HT1080 (cell line): ENCODE measurements at places on chromosomes 2 and 18.

- no peak for DNase-seq
These were observed 34.0 kb downstream of the SCN2A start for GRCh38 chr2:165273176-165273575.

DNA sequence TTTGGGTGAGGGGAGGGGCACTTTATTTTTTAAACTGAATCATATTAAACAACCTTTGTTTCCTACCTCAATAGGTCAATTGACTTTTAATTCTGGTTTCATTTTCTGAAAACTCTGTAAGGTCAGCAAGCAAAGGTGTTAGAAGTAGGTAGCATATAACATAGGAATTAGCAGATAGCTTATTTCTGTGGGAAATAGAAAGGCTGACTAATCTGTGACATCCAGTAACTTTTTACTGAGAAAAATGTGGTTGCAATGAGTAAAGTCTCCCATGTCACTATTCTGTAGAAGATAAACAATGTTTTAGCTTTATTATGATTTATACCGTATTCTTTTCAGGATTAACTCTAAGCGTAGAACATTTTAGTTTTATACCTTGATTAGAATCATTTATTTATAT is 240.4 kb downstream of the PLCL1 start:
- DNase-seq: no peak

DNA sequence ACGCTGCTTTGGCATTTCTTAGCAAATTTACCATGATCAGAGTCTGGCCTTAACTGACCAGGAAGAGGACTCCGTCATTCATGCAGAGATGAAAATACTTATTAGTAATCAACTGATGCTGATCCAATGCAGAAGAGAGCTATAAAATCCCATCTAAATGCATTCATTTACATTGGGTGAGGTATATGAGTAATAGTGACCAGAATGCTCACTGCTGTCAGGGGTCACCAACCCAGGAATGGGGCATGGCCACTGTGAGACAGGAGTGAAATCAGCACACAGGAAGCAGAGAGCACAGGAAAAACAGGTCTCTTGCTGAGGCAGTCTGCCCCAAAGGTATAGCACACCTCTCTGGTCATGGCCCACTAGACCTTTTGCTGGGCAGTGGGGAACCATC is 68.1 kb upstream of the TMEM247 start:
- DNase-seq: no peak

DNA sequence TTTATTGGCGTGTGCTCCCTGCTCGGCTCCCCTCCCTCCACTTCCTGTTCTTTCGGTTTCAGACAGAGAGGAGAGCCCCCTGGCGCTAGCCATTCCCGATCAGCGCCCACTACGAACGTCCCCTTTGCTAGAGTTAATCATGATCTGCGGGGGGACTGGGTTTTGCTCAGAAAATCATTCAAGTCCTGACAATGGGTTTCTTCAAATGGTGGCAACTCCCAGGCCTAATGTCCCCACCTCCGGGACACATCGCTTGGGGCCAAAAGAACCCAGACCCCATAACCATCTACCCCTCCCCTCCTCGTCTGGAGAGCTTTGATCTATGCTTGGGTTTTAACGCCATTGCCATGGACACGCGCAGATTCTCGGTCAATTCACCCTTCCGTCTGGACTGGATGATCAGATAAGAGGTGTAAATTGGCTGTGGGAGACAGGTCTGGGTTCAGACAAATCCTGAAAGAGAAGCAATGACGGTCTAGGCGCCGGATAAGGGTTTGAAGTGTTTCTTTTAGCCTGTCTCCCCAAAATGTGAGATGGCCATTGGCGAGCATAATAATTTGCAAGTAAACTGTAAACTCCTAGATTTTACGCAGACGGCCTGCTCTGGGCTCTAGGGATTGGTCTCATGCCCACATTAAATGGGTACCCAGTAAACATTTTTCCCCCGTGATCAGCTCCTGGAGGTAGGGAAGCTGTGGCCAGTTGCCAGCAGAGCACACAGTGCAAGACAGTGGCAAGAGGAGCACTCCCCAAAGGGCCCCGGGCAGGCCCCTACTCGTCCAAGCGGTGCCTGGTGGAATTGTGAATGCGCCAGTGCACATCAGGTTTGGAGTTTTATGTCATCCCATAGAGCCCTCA is 4.7 kb downstream of the NRP2 start:
- DNase-seq: no peak

- DNase-seq: no peak
These were observed 779 bp downstream of the MALL start for GRCh38 chr2:110114831-110115255.

DNA sequence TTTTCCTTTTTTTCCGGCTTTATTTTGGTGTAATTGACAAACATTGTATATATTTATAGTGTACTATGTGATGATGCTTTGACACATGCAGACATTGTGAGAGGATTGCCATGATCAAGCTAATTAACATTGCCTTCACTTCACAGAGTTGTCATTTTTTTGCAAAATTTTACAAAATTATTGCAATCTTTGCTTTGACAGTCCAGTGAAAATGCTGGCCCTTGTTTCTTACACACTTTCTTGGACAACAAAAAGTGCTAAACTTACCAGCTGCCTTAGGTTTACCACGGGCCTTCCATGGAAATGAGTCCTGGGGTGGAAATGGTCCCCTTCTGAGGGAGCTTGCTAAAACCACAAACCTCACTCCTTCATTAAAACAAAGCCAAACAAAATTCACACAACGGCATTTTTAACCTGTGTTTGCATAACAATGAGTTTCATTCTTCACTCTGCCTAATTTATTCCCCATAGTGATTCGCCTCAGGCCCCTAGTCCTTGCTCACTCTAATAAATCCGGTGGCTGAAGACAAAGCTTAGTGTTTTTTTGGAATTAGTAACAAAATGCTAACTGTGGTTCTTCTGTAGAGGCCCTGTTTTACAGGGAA is 32.2 kb downstream of the LINC00305 start:
- no peak for DNase-seq

DNA sequence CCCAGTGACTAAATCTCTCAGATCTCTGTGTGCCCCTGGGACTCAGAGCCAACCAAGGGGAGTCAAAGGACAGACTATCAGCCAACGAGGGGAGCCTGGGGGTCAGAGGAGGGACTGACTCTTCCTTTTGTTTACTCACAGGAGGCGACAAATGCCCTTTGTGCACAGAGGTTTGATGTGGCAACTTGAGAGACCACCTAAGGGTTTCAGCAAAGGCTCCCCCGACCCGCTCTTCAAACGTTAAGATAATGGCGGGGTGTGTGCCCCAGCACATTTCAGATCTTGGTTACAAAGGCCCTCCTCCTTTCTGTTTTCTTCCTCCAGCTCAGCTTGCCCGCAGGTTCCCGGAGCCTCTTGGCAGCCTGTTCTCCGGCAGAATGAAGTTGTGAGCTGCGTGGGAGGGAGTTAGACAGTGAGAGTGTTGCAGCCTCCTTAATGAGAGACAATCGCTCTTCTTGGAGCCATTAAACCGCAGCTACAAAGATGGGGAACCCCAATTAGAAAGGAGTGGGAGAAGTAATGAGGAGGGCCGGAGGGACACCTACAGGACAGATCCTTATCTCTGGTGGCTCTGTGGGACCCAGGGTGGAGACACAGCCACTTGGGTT is 76.2 kb downstream of the KIAA2012 start:
- DNase-seq: no peak

DNA sequence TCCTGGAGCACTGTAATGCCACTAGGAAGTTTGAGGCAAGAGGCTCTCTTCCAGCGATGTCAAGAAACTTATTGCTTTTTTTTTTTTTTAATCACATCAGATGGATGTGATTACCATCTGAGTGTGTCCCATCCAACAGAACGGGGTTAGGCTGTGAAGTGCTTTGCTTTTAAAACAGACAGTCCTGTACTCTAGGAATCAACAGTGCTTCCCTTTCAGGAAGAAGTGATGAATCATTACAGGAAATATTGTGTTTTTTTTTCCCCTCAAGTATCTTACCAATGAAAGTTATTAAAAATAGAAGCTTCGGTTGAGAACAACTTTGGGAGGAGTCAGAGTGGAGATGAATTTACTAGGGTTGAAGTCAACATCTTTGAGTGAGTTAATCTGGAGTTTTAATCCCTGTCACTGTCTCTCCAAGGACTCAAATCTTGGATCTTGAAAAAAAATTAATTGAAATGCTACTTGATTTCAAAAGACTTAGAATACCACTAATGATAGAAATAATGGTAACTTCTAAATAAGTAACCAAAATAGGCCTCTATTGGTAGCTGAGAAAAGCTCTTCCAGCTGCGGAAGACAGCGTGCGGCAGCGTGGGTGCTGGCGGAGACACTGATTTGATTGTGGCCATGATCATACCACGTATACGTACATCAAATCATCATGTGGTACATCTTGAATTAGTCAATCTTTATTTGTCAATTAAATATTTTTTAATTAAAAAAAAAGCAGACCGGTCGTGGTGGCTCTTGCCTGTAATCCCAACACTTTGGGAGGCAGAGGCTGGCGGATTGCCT is 45.5 kb downstream of the GATA6 start:
- peak; percentile 68 for DNase-seq

GRCh38 chr18:25734336-25734735 is 356.1 kb downstream of the SS18 start:
- no peak for DNase-seq

GRCh38 chr2:29789911-29790485 is 131.4 kb downstream of the ALK start:
- DNase-seq: no peak

DNA sequence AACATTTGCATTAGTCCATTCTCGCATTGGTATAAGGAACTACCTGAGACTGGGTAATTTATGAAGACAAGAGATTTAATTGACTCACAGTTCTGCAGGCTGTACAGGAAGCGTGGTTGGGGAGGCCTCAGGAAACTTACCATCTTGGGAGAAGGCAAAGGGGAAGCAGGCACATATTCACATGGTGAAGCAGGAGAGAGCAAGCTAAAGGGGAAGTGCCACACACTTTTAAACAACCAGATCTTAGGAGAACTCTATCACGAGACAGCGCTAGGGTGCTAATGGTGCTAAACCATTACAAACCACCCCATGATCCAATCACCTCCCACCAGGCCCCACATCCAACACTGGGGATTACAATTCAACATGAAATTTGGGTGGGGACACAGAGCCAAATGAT is 201.7 kb upstream of the MGAT5 start:
- DNase-seq: no peak

GRCh38 chr2:219521066-219521880 is 7.0 kb downstream of the ASIC4 start:
- DNase-seq: peak; percentile 63

DNA sequence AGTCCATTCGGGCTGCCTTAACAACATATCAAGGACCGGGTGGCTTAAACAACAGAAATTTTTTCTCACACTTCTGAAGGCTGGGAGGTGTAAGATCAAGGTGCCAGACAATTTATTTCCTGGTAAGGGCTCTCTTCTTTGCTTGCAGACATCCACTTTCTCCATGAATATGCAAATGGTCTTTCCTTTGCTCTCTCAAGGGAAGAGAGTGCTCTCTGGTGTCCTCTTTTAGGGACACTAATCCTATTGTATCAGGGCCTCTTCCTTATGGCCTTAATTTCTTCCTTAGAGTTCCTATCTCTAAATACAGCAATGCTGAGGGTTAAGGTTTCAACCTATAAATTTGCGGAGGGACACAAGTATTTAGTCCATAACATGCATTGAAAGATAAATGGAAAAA is 770.8 kb downstream of the DSC3 start:
- DNase-seq: no peak

DNA sequence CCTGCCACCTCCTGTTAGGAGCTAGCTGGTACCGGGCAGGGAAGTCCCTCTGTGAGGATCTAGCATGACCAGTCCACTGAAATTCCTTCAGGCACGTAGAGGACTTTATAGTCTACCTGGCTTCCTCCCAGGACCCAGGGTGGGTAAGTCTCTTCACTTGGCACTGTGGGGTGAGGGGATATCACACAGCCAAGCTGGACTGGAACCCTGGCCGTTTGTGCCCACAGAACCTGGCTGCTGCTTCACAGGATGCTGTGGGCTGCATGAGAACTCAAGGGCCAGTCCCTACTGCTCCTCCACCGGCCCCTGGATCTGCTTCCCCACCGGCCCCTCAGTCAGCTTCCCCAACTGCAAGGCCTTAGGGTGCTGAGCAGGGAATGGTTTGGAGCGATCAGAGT is 35.8 kb downstream of the HS1BP3 start:
- no peak for DNase-seq

- no peak for DNase-seq
These were observed 69.0 kb downstream of the LAMA3 start for GRCh38 chr18:23758281-23758680.

GRCh38 chr18:80218341-80219227 is 28.7 kb downstream of the PARD6G start:
- DNase-seq: no peak

DNA sequence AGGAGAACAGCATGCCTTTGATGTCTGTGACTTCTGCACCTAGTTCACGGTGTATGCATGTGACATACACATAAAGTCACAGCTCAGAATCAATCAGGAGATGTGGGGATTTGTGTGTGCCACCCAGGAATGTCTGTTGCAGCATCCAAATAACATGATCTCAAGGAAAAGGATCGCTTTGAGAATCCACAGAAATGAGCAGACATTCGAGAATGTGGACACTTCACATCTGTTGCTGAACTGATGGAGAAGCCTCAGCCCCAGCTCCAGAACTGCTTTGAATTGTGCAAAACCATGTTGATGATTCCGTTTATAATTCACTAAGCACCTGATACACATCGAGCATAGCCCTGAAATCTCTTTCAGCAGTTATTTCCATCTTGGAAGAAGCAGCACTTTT is 208.6 kb downstream of the CMPK2 start:
- no peak for DNase-seq
